ENCODE measurements at places on chromosomes 3 and 15.

- DNase-seq: peak; percentile 78
Measured at GRCh38 chr3:132659365-132660051, at the start of gene ACAD11. Gene ACAD11 (minus strand): TSS chr3:132659809. CDS start chr3:132659751, 58 bp downstream.

DNA sequence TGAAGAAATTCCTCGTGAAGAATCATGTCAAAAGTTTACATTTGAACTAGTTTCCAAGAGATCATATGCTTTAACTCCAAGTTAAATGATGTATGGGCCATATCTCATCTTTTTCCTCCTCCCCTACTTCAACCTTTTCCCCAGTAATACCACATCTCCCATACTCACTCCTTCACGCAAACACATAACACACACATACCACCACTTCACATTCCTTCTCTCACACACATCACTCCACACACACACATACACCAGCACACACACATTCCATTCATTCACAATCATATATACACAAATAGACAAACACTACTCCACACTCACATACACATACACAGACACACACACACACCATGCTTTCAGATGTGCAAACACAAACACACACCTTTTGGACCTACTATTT, 769.0 kb upstream of the NR2F2 start:
- DNase-seq: no peak

DNA sequence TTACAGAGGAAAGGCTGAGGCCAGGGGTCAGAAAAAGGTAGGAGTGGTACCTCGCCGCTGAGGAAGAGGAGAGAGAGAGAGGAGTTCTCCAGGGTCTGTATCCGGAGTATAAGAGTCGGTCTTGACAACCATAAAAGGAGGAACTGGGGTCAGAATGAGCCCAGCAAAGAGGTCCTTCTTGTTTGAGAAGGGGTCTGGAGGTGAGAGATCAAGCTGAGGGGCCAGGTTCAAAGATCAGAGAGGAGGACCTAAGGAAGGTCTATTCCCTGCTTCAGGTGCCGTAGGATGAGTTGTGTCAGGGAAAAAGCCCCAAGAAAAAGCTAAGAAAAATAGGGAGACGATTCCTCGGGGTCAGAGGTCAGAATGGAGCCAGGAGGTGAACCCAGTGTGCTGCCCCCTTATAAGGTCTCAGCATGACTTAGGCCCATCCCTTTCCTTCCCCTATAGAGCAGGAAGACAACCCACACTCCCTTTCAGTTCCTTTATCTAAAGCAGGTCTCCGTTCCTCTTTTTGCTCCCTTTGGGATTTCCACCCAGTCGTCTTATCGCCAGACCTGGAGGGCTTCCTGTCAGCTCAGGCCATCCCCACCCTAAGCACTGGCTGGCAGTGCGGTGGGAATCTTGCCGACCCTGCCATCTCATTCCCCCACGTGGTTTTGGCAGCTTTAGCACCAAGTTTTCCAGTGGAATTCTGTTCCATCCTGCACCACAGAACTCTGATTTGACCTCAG, 651 bp downstream of the MTMR14 start:
- no peak for DNase-seq

- no peak for DNase-seq
Measured at GRCh38 chr15:35167675-35168074, 82.6 kb upstream of the NANOGP8 start.

- no peak for DNase-seq
Measured at GRCh38 chr15:32682569-32682968, 35.2 kb upstream of the GREM1 start.

- no peak for DNase-seq
Measured at GRCh38 chr15:47412136-47412535, 305.2 kb upstream of the SEMA6D start.

DNA sequence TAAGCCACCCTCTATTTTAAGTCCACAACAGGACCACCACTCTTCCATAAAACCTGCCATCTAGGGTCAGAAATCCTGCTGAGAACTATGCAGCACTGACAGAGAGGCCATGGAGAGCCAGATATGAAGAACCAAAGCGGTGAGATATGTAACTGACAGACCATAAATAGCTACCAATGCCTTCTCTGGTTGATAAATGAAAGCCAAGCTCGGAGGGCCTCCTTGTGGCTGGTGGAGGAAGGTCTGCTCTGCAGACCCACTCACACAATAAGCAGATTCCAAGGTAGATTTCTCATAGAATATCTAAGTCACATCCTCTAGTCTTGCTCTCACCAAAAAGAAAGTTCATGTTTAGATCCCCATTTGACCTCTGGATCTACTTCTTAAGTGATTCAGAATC, 38.9 kb downstream of the RYK start:
- peak; percentile 50 for DNase-seq

- peak; percentile 83 for DNase-seq
Measured at GRCh38 chr3:143697975-143698374, 150.3 kb downstream of the SLC9A9 start.

DNA sequence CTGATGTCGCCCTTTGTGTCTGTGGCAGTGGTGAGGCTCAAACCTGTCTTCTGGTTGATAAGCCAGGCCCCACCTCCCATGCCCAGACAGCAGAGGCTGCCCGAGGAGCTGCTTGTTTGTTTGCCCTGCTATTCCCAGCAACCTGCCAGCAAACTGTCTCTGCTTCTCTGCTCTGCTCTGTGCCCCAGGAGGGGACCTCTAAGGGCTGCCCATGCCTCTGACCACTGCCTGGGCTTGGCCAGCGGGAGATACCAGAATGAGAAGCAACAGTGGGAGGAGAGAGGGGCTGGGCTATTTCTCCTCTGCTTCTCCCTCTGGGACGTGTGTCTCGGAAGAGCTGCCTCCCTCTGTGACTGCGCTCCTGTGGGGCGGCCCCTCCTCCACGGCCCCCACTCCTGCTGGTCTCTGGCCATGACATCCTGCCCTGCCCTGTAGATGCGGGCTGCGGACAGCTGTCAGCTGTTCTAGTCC, 213.1 kb downstream of the RPLP1 start:
- DNase-seq: peak; percentile 5

- no peak for DNase-seq
Measured at GRCh38 chr15:67735896-67736295, 89.4 kb upstream of the SKOR1 start.

GRCh38 chr3:37456270-37456708, 281.9 kb upstream of the LRRFIP2 start:
- no peak for DNase-seq

- no peak for DNase-seq
Measured at GRCh38 chr3:133472889-133473288, 73.0 kb downstream of the BFSP2 start.

DNA sequence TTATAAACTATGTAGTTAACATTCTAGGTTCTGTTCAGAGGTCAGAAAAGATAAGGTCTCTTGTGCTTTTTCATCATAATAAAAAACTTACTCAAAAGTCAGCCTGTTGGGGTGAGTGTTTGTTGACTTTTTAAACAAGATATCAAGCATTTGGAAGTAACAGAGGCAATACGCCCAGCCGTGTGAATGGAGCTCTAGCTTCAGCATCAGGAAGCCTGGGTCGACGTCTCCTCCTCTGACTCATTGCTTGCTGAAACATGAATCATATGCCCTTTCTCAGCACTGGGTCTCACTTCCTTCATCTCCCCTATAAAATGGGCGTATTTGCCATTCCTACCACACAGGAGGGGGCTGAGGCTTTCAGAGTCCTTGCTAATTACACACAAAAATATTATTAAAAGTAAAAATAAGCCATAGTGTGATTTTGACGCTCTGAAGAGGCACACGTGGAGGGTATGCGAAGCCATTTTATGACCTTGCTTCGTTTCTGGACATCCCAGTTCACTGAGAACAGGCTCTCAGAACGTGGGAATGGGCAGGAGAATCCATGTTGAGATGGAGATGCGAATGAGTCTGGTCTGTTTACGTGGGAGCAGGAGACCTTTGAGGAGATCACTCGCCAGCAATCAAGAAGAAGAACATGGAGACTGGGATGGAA, 220.8 kb upstream of the TPRG1 start:
- peak; percentile 72 for DNase-seq

DNA sequence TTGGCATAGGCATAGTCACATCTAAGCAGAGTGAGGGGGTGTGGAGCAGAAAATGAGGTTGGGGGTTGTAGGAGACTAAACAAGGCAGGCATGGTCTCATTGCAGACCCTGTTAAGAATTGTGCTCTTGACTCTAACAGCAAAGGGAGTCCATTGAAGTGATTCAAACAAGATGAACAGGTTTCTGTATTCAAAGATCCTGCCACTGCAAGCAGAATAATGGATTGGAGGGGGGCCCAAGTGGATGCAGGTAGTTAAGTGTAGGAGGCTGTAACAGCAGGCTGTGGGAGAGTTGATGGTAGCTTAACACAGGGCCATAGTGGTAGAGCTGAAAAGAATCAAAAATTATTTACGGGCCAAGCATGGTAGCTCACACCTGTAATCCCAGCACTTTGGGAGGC, 34.4 kb downstream of the CASR start:
- no peak for DNase-seq
